CD8-positive, alpha-beta memory T cell (primary cell): ENCODE measurements at places on chromosomes 7 and 10. TPM values are rescaled to one million over a fixed set of nuclear protein-coding genes. Genes with fewer than 3 reads are reported as not detected.

SPDYE16 gene
- 0.42 TPM for total RNA-seq

DNA sequence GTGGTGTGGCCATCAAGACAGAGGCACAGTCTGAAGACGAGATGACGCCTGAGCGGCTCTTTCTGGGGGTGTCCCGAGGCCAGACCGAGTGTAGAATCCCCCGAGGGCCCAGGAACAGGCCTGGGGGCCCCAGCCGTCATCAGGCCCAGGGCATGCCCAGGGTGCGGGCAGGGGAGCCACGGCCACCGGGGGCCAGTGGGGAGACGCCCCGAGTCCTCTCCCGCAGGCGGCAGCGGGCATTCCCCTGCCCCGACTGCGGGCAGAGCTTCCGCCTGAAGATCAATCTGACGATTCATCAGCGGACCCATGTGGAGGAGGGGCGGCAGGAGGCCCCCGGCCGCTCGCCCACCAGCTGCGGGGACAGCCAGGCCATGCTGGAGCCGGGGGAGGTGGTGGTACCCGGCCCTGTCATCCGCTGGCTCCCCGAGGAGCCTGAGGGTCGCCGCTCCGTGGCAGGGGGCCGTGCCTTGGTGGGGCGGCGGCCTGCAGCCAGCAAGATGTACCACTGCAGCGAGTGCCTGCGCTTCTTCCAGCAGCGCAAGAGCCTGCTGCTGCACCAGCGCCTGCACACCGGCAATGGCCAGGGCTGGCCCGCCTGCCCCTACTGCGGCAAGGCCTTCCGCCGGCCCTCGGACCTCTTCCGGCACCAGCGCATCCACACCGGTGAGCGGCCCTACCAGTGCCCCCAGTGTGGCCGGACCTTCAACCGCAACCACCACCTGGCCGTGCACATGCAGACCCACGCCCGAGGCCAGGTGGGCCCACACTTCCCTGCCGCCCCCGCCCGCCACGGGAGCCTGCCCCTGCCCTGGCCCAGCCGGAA, 19.7 kb downstream of the ZNF783 start:
- no peak for DNase-seq
- H3K36me3 ChIP-seq = peaks cover 13% of the 10 kb centered on the region
- peaks cover 26% of the 10 kb centered on the region for H3K4me1 ChIP-seq
- H3K4me3 ChIP-seq = no peak overlapping the region
- no peaks in the 10 kb centered on the region for H3K27me3 ChIP-seq

CAMK2G gene
- total RNA-seq = 17.5 TPM

CRHR2 gene
- not detected for total RNA-seq

DNA sequence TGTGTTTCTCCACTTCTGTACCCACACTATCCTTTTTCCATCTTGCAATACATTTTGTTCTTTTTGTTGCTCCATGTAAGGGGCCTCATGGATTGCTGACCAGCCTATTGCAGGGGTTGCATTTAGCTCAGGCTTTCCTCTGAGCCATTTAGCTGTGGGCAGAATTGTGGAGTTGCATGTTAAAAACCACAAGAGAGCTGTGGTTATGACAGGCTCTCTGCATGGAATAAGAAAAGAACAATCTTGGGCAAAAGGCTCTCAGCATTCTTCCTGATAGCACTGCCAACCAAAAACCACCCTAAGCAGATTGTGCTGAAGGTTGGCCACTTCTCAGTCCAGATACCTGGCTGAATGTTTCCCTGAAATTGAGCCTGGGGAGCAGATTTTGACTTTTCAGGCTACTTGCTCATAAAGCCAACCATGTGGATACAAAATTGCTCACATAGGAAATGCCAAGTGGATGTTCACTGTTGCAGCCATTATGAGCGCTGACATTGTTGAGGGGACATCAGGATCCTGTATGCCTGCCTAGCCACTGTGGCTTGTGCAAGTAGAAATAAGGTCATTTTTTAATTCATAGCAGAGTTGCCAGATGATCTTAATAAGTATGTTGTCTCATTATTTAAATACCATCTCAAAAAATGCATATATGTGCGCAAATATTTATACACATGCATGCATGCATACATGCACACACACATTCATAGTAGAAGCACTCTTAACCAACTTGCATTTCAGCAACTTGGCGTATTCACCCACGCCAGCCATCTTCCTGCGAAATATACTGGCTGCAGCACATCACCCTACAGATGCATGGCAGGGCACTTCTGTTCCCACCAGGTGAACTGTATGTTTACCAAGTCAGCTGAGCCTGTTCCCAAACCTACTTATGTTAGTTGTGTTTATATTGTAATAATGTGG, 695.4 kb downstream of the LRMDA start:
- no peaks in the 10 kb centered on the region for H3K4me1 ChIP-seq
- no peak for DNase-seq
- H3K27ac ChIP-seq = no peak overlapping the region
- H3K27me3 ChIP-seq = no peaks in the 10 kb centered on the region

DNA sequence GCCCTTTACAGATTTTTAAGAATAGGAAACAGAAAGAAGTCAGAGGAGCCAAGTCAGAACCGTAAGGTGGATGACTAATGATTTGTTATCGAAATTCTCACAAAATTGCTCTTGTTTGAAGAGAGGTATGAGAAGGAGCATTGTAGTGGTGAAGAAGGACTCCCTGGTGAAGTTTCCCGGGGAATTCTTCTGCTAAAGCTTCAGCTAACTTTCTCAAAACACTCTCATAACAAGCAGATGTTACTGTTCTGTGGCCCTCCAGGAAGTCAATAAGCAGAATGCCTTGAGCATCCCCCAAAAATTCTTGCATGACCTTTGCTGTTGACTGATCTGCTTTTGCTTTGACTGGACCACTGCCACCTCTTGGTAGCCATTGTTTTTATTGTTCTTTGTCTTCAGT, 152.9 kb downstream of the HGF start:
- H3K27me3 ChIP-seq = no peaks in the 10 kb centered on the region
- H3K4me3 ChIP-seq = no peak overlapping the region
- no peaks in the 10 kb centered on the region for H3K36me3 ChIP-seq
- H3K27ac ChIP-seq = no peak overlapping the region
- H3K4me1 ChIP-seq = no peaks in the 10 kb centered on the region

DNA sequence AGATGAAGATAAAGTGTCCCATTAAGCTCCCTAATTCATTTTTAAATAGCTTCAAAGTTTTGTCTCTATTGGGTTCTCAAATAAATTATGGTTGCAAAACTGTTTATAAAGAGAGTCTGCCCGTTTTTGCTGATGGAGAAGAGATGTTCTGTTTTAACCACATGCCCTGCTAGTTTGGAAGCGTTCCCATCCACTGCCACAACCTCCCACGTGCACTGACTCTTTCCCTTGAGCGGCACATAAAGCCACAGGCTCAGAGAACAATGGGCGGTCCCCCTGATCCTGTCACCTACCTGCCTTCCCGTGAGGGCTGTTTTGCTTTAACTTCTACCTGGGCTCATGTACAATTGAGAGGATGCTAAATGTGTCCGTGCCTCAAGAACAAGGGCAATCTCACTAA, 65.5 kb downstream of the CPVL start:
- no peaks in the 10 kb centered on the region for H3K36me3 ChIP-seq
- no peak overlapping the region for H3K27ac ChIP-seq
- H3K4me3 ChIP-seq = no peak overlapping the region

DNA sequence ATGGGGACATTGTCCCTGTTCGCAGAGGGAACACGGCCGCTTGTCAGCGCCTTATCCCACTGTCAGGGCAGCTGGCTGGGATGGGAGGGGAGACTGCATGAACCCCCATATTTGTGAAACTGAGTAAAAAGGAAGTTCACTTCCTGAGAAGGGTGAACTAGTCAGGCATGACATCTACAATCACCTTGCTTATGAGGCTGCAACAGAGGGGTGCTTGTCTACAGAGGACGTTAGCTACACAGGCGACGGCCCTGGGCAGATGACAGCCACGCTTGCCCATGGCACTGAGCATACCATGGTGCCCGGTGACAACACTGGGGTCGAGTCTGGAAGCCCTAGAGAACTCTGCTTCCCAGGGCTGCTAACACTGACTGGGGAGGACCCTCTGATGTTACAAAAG, 46.0 kb upstream of the KDM7A start:
- no peaks in the 10 kb centered on the region for H3K36me3 ChIP-seq
- H3K4me1 ChIP-seq = peaks cover 42% of the 10 kb centered on the region
- no peaks in the 10 kb centered on the region for H3K27me3 ChIP-seq
- no peak overlapping the region for H3K27ac ChIP-seq
- H3K4me3 ChIP-seq = no peak overlapping the region

DNA sequence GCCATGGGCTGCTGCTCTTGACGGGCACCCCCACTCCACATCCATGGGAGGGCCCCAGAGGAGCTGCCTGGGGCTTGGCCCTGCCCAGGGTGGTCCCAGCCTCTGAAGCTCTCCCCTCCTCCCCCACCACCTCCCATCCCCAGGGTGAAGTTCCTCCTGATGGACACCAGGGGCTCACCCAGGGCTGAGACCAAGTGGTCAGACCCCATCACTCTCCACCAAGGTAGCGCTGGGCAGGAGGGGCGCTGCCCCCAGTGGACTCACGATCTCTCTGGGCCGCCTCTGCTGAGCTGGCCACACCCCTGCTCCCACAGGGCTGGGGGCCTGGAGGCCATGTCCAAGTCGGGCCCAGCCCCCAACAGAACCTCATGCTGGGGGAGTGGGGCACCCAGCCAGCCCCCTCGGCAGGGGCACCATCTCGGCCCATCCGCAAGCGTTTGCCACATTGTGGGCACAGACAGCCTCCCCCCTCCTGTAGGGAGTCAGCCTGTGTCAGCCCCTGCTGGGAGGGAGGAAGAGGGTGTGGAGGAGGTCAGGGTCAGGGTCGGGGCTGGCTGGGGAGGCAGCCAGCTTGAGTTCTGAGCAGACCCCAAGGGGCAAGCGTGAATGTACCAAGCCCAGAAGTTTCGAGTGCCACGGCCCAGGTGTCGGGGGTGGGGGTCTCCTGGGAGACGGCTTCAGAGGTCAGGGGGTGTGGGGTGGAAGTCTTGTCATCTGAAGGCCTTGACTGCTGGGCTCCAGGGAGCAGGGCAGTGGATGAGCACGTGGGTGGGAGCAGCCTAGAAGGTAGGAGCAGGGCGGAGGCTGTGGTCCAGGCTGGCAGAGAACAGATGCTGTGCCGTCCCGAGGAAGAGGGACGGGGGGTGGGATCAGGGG, 2.8 kb downstream of the UPK3B start:
- no peaks in the 10 kb centered on the region for H3K27me3 ChIP-seq
- H3K36me3 ChIP-seq = no peaks in the 10 kb centered on the region
- no peak for DNase-seq
- H3K4me1 ChIP-seq = no peaks in the 10 kb centered on the region
- H3K27ac ChIP-seq = no peak overlapping the region
- H3K4me3 ChIP-seq = no peak overlapping the region

HSPA12A gene
- 0.04 TPM for total RNA-seq

GRCh38 chr10:91930939-91931338, 7.4 kb downstream of the BTAF1 start:
- H3K4me3 ChIP-seq = no peak overlapping the region
- no peaks in the 10 kb centered on the region for H3K27me3 ChIP-seq
- H3K4me1 ChIP-seq = peaks cover 25% of the 10 kb centered on the region
- H3K27ac ChIP-seq = no peak overlapping the region

- H3K4me3 ChIP-seq = no peak overlapping the region
- H3K4me1 ChIP-seq = no peaks in the 10 kb centered on the region
- DNase-seq = no peak
Observed at GRCh38 chr7:116542618-116543017, 17.8 kb downstream of the CAV1 start.

- H3K4me3 ChIP-seq = no peak overlapping the region
- no peaks in the 10 kb centered on the region for H3K36me3 ChIP-seq
Observed at GRCh38 chr7:69622960-69623359, 24.7 kb downstream of the AUTS2 start.

FAM24A gene
- total RNA-seq = not detected

HHEX gene
- total RNA-seq = not detected

DNA sequence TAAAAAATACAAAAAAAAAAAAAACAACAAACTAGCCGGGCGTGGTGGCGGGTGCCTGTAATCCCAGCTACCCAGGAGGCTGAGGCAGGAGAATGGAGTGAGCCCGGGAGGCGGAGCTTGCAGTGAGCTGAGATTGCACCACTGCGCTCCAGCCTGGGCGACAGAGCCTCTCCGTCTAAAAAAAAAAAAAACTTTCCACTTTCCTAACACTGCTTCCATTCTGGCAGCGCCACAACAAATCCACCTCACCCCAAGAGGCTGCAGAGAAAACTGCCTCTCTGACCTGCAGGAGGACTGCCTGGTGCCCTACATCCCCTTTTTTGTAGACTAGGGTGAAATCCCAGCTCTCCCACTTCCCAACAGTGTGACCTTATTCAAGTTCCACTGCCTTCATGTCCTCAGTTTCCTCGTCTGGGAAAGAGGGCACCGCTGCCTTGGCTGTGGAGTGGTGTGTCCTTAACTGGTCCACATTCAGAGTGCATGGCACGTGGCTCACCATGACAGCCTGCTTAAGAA, 2.6 kb upstream of the MBL2 start:
- H3K36me3 ChIP-seq = no peaks in the 10 kb centered on the region
- no peaks in the 10 kb centered on the region for H3K27me3 ChIP-seq
- no peak for DNase-seq
- H3K4me1 ChIP-seq = no peaks in the 10 kb centered on the region
- H3K27ac ChIP-seq = no peak overlapping the region

- no peak overlapping the region for H3K4me3 ChIP-seq
- no peak overlapping the region for H3K27ac ChIP-seq
- DNase-seq = no peak
- no peaks in the 10 kb centered on the region for H3K36me3 ChIP-seq
Observed at GRCh38 chr7:44867073-44867995, 18.0 kb downstream of the PURB start.

DNA sequence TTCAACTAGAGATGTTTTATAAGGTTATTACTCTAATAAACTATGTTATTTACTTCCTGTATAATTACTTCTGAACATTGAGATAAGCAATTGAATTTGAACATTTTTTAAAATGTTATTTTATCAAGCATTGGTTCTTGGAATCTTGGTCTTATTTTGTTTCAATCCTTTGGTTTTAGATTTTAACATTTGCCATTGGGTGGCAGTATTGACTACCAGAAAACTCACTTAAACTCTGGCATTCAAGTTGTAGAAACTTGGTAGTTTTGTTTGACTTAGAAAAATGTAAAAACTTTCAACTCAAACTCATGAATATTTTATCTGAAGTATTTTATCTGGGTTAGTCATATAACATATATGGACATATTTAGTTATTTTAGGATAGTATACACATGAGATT, 48.1 kb downstream of the ATRNL1 start:
- no peak overlapping the region for H3K27ac ChIP-seq
- no peak for DNase-seq
- H3K36me3 ChIP-seq = no peaks in the 10 kb centered on the region
- H3K27me3 ChIP-seq = no peaks in the 10 kb centered on the region
- H3K4me1 ChIP-seq = no peaks in the 10 kb centered on the region

DNA sequence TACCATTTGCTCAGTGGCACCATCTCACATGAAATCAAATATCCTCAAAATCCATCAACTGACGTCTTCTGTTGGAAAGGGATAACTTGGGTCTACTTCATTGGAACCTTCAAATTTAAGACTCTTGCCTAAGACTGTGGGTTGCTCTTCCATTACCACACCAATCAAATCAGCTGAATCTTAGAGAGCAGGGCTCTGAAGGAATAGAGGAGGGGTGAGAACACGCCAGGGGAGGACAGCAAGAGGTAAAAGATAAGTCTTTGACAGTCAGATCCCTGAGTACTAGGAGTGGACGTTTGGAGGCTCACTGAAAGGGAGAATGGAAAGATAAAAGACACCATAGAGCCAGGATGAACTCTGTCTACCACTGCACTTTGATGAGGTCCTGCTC, 107.5 kb downstream of the CCDC71L start:
- no peaks in the 10 kb centered on the region for H3K27me3 ChIP-seq
- H3K27ac ChIP-seq = no peak overlapping the region
- H3K4me3 ChIP-seq = no peak overlapping the region

SLC39A12 gene
- not detected for total RNA-seq
